G401 (cell line): ENCODE measurements at places on chromosomes 5 and 9.

DNA sequence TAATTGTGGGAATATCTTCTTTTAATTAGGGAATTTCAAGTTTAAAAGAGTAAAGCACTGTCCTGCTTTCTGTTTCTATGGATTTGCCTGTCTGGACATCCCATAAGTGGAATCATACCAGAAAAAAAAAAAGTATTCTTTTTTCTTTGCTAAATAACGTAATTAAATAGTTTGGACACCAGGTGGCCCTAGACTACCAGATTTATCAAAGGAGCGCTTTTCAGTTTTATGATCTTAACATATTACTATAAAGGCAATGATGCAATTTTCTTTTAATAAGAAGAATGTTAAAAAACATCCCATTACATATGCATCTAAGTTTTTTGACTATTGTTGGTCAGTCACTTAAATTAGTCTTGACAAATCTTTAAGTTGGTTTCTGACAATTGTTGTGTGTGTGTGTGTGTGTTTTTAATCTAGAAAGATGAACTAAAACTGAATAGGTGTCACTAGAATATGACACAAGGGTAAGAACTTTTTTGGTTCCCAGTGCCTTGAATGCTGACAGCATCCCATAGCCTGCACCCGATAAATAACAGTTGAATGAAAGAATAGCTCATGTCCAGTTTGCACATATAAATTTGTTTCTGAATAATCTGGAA, 49.5 kb downstream of the C5orf22 start:
- DNase-seq = peak; percentile 62

DNA sequence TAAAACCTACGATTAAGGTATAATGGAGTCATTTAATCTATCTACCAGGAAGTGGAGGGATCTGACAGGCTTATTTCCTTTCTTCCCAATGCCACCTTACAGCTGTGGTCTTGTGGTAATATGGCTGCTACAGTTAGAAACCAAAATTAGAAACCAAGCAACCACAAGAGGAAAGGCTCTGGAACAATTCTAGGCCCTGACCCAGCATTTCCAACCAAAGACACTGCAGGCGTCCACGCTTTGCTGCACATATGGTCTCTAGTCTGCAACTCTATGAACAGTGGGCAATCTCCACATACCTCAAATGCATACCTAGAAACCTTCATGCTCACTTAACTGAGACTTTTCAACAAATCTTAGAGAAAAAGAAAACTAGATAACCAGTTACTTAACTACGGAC, 339.1 kb downstream of the NFIB start:
- DNase-seq = no peak

DNA sequence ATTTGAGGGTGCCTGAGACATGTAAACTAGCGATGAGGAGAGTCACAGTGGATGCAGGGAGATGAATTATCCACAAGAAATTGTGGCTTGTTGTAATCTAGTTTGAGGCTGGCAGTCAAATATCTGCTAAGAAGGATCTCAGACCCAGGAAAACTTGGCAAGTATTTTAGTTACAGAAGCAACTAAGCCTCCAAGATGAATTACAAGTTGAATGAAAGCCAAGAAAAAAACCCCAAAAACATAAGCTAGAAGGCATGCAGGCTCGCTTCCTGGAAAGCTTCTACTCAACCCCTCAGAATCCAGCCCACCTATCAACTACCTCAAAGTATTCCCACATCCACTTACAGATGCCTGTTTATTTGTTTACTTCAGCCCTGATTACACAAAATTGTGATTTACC, 696.9 kb downstream of the MAT2B start:
- DNase-seq = no peak

DNA sequence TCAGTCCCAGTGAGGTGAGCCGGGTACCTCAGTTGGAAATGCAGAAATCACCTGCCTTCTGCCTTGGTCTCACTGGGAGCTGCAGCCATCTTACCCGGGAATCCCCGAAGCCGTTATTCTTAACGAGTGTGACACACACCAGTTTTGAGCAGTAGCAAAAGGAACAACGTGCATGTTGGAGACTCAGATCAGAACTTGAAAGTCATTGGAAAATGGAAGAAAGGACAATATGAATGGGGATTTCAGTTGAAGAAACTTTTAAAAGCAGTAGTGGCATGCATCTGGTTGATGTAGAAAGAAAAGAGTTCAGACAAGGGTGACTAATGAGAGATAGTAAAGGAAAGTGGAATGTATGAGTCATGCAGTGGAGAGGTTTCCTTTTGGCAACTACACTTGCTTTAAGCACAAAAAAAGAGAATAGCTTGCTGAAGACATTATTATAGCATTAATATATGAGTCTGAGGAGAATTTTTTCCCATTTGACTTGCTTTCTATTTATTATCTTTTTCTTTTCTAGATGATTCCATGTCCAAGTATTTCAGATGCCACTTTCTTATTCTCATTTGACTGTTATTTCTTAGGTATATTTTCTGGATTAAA, 44.4 kb upstream of the ANKDD1B start:
- DNase-seq = no peak

- DNase-seq = no peak
Measured at GRCh38 chr5:8844206-8844605, 701.7 kb downstream of the SEMA5A start.

GRCh38 chr5:39400713-39401578, 23.8 kb downstream of the DAB2 start:
- no peak for DNase-seq

DNA sequence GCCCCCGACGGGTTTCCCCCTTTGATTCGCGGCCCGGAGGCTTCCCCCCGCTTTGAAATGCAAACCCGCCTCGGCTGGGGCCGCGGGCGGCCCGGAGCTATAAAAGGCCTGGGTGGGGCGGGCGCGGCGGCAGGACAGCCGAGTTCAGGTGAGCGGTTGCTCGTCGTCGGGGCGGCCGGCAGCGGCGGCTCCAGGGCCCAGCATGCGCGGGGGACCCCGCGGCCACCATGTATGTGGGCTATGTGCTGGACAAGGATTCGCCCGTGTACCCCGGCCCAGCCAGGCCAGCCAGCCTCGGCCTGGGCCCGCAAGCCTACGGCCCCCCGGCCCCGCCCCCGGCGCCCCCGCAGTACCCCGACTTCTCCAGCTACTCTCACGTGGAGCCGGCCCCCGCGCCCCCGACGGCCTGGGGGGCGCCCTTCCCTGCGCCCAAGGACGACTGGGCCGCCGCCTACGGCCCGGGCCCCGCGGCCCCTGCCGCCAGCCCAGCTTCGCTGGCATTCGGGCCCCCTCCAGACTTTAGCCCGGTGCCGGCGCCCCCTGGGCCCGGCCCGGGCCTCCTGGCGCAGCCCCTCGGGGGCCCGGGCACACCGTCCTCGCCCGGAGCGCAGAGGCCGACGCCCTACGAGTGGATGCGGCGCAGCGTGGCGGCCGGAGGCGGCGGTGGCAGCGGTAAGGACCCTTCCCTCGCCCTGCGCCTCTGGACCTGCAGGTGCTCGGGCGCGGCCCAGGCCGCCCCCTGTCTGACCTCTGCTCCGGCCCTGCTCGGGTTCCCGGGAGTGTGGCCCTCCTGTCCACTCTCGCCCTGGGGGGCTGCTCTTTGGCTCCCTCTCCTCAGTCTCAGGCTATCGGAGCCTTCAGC, at the start of gene CDX1:
CDX1 (plus strand) TSS at position 129 of the 862 bp plus-strand sequence; CDS start at position 228, 99 bp downstream.
- no peak for DNase-seq

GRCh38 chr9:92342825-92343488, 17.2 kb downstream of the CENPP start:
- no peak for DNase-seq

DNA sequence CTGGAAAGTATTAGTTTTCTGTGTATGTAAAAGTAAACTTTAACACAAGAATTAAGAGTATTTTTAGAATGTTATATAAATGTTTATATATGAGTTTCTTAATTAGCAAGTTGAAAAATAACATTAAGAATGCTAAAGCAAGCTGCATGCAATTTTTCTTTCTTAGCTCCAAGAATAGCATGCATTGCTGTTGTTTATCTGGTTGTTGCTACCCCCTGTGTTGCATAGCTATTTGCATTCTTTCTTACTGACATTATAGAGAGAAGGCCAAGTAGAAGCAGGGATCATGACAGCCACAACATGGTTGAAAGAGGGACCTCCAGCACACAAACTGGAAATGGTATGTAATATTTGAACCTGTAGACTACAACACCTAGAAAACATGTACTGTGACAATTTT, 94.8 kb downstream of the ERCC6L2 start:
- no peak for DNase-seq

GRCh38 chr5:71719063-71719964, at the start of gene CARTPT:
TSS of gene CARTPT (plus strand) at chr5:71719275. CDS start at chr5:71719294, 19 bp downstream.
- DNase-seq = no peak

DNA sequence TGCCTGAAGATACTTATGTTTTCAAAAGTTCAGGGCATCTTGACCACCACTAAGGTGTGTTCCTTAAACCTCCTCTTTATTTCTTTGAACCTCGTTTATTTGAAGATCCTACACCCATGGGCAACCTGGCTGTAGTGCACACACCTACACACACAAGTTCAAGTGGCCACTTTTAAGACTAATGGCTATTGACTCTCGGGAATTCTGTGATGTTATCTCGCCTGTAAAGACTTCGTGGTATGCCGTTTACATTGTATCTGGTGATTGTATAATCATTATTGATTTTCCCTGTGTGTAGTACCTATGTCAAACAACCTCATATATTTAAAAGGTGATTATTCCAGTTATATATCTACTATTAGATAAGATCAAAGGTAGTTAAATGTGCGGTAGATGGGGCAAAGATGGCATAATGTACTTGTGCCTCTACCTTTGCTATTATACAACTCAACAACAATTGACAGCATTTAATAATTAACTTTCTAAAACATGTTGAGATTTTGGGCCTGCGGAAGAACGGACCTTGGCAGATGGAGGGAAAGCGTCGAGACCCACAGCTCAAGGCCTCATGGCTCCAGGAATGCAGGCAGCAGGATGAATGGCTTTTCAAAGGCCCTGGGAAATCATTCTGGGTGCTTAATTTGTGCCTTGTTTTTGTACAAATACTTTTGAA, 51.4 kb upstream of the IRX2 start:
- no peak for DNase-seq

GRCh38 chr5:61768692-61769281, 436.7 kb downstream of the ZSWIM6 start:
- DNase-seq = no peak

GRCh38 chr5:140488914-140489313, 58.5 kb upstream of the EIF4EBP3 start:
- no peak for DNase-seq
